Left ventricle myocardium inferior (tissue), 1 donor: ENCODE measurements at places on chromosomes 16 and 17. TPM values are rescaled to one million over a fixed set of nuclear protein-coding genes. Genes with fewer than 3 reads are reported as not detected.

- no peak for DNase-seq
Observed at GRCh38 chr16:57935904-57936303, 35.0 kb downstream of the CNGB1 start.

The MMP15 gene
- 64.1 TPM for total RNA-seq

The HS3ST6 gene
- not detected for total RNA-seq

DNA sequence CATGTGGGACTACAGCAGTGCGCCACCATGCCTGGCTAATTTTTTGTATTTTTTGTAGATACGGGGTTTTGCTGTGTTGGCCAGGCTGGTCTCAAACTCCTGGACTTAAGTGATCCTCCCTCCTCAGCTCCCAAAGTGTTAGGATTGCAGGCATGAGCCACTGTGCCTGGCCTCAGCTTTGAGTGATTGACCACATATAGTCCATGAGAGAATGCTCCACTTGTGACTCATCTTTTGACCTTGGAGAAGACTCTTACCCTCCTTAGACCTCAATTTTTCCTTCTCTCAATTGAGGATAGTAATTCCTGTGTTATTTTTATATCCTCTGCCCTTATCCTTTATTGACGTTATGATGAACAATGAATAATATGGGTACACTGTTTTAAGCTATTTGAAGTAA lies 30.9 kb upstream of the DUSP14 start:
- no peak for DNase-seq

The RBFOX1 gene
- total RNA-seq = 71.8 TPM

The ZNF500 gene
- total RNA-seq = 5.4 TPM

GRCh38 chr17:45371414-45372324 lies 54.8 kb upstream of the MAP3K14 start:
- DNase-seq = peak; percentile 84

- no peak for DNase-seq
Observed at GRCh38 chr17:50176559-50177357, 11.0 kb downstream of the SGCA start.

DNA sequence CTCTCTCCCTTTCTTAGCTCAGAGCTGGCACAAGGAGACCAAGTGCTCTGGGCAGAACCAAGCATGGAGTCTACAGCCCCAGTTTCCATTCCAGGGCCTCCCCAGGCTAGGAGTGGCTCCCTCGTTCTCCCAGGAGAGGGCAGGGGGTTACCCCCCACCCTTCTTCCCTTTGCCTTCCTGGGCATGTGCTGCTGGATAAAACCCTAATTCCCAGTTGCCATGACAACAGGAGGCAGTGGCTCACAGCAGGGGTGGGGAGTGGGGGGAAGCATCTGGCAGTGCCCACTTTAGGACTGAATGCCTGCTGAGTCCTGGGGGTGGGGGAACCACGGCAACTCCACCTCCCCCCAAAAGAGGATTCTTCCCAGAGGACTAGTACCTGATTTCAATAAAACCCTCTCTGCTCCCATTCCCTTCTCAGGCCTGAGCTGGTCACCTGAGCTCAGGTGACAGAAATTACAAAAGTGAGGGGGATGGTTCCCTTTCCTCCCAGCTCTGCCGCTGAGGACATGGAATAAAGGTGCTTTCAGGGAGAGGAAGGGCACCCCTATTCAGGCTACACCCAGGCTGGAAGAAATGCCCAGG lies 1.8 kb downstream of the MPP2 start:
- DNase-seq = no peak

GRCh38 chr16:76614269-76614668 lies 337.1 kb downstream of the CNTNAP4 start:
- no peak for DNase-seq

DNA sequence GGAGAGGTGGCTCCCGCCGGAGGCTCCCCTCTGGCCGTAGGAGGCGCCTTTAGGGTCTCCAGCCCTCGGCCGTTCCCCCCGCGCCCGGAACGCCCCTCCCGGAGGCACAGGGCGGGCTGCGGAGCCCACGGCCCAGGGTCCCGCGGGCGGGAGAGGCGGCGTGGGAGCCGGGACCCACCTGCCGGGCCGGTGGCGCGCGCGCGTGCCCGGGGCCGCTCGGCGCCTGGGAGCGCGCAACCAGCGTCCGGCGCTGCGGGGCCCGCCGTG lies at the start of gene MIF4GD:
MIF4GD (minus strand) TSS at position 266 of the 267 bp plus-strand sequence. CDS start 1,036 bp downstream, outside the sequence.
- no peak for DNase-seq

The KCTD13 gene
- total RNA-seq = 9.2 TPM

The MYOCD gene
- total RNA-seq = 57.3 TPM

- DNase-seq = no peak
Observed at GRCh38 chr16:58497935-58498334, 2.0 kb upstream of the NDRG4 start.

The GPR179 gene
- total RNA-seq = 0.05 TPM

DNA sequence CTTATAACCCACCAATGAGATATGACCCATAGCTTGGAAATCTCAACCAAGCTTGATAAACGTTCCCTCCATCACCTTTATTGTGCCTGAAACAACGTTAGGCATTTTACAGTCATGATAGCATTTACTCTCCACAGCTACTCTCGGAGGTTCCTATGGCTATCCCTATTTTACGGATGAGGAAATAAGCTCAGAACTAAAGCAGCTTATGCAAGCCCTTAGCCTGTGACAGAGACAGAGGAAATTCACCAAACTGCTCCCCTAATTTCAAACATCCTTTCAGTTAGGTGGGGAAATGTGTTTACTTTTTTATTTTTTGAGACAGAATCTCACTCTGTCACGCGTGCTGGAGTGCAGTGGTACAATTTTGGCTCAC lies 18.7 kb downstream of the DCUN1D3 start:
- no peak for DNase-seq

GRCh38 chr17:72745241-72745640 lies 347.2 kb downstream of the SLC39A11 start:
- no peak for DNase-seq

DNA sequence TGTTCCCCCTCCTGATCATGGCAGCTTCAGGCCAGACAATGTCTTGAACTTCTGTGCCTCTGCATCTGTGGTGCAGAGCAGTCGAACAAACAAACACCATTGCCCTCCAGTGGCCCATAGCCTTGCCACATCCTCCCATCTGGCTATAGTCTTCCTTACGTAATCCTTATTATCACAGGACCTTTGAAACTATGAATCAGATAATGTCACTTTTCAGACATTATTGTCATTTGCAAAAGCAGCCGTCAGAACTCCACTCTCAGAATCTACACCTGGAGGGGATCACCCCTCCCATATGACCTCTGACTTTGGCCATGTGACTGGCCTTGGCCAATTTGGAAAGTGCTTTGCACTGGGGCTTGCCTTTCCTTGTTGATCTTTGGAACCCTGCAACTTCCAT lies 387.3 kb downstream of the MAF start:
- DNase-seq = no peak

DNA sequence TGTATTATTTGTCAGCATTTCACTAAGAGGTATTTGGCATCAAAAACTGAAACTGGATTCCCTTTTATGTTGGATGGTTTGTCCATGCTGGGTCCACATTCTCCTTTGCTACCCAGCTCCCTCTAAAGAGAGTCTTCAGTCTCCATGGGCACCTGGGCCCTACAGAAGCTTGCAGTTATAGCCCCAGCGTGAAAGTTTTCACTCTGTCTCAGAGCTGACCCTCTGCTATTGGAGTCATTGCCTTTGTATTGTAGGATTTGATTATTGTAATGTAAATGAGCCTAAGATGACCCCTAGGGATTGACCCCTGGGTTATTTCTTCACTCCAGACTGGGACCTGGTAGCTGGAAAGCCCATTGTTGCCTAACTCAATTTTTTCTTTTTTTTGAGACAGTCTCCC lies 1026.5 kb upstream of the EEF2KMT start:
- DNase-seq = no peak

The ITGAX gene
- 1.4 TPM for total RNA-seq

- DNase-seq = no peak
Observed at GRCh38 chr16:46762583-46762982, 14.4 kb upstream of the MYLK3 start.
